ENCODE measurements at places on chromosomes 5 and 9.

GRCh38 chr5:58182287-58182841 lies 277.5 kb downstream of the PLK2 start:
- DNase-seq: no peak

- no peak for DNase-seq
Measured at GRCh38 chr5:170087168-170087817, 18.4 kb upstream of the FOXI1 start.

GRCh38 chr9:120713257-120714087 lies 798 bp downstream of the MEGF9 start:
- no peak for DNase-seq

DNA sequence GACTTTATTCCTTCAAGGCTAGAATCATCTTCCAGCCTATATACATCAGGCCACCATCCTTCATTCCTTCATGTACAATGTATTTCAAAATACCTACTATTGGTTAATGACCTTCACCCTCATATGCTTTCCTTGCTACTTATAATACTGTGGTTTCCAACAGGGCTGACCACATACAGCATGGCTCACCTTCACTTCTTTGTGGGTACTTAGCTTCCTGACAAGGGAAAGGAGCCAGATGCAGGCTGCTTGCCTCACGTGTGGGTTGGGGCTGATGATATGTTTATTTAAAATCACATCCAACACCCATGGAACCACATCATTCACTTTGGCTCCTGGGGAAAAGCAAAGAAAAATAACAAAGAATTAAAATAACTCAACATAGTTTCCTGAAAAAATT lies 63.9 kb upstream of the OR2K2 start:
- no peak for DNase-seq

DNA sequence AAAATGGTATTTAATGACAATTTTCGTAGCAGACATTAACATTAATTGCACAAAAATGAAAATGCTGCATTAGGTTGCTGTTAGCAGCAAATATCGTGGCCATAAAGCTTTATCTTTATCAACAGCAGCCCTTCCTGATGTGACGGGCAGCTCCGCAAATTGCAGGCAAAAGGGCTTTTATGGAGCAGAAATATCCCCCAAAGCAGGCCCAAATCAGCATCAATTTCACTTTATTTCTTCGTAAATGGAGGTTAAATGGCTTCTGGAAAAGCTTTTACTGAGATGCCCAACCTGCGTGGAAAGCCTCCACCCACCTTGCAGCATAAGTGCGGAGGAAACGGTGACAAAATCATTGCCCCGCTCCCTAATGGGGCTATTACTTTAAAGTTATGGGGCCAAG lies 77.9 kb upstream of the BARHL1 start:
- DNase-seq: no peak

- DNase-seq: peak; percentile 40
Measured at GRCh38 chr5:143245929-143246561, 157.4 kb downstream of the NR3C1 start.

DNA sequence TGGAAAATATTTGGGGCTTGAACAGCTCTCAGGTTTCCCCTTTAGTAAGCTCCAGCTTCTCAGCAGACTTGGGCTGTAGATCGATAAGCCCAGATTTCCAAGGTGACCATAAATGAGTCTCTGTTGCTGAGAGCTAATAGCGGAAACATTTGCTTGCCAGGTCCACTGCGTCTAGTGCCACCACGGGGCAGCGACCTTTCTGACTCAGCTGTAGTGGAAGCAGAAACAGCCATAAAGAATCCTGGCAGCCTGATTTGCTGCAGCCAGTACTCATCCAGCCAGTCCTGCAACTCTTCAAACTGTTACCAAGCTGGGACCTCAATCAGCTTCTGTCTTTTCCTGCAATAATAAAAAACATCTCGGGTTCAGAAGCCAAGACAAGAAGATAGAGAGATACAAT lies 241.7 kb downstream of the DOCK8 start:
- DNase-seq: no peak

- DNase-seq: peak; percentile 22
Measured at GRCh38 chr9:12775679-12776512, 1.1 kb downstream of the LURAP1L start.

DNA sequence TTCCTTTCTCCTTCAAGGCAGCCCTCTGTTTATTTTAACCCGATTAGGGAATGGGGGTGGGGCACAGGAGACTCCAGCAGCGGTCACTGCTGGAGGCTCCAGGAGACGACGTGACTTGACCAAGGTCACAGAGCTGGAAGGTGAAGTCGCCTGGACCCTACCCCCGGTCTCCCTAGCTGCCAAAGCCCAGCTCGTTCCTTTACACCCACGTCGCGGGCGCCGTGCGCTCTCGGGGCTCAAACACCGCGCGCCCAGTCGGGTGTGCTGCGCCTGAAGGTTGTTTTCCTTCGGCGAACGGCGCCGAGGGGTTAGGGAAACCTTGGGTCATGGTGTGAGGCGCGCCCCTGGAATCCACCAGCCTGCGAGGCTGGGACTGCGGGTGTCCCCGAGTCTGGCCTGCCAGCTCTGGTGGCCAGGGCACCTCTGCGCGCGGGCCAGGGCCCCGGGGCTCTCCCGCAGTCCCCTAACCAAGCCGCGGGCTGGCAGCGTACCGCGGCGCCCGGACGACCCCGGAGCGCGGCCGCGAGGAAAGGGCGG lies 747 bp upstream of the UNC5A start:
- DNase-seq: no peak

DNA sequence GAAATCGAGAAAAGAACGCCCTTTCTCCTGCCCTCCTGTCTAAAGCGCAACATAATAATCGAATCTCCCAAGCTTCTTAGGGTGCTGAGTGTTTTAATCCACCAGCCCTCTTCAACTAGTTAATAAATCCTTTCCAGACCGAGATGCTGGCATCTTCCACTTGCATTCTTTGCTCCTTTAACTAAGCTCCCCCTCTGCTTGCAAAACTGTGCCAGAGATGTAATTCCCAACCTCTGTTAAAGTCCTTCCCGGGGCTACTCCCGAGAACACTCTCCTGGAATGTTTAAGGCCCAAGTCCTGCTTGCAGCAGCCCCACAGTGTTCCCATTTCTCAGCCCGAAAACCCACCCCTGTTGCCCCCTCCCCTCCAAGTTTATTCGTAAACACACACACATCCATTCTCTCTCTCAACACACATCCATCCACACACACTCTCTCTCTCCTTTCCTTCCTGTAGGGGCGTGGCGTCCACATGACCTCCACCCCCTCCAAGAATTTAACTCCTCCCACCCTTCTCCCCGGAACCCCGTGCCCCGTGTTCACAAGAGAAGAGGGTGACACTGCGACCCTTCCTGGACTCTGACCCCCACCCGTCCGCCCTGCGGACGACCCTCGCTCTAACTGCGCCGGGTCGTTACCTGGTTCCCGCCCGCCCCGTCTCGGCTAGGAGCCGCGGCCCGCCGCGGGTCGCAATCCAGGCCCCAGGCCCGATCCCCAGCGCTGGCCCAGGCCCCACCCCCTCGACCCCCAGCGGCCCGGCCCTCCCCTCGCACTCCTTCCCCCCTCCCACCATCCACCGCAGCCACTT lies 7.0 kb upstream of the MGAT1 start:
- DNase-seq: peak; percentile 87

- DNase-seq: no peak
Measured at GRCh38 chr5:103345461-103345860, 86.9 kb downstream of the MACIR start.
